T-helper 17 cell (primary cell): ENCODE measurements at places on chromosomes 3 and 15.

GRCh38 chr3:53618524-53618906, 124.1 kb downstream of the CACNA1D start:
- DNase-seq: no peak

GRCh38 chr3:114370537-114371174, 76.8 kb downstream of the TIGIT start:
- DNase-seq: no peak

- no peak for DNase-seq
These were observed 30.8 kb upstream of the MAGEF1 start for GRCh38 chr3:184742676-184743135.

DNA sequence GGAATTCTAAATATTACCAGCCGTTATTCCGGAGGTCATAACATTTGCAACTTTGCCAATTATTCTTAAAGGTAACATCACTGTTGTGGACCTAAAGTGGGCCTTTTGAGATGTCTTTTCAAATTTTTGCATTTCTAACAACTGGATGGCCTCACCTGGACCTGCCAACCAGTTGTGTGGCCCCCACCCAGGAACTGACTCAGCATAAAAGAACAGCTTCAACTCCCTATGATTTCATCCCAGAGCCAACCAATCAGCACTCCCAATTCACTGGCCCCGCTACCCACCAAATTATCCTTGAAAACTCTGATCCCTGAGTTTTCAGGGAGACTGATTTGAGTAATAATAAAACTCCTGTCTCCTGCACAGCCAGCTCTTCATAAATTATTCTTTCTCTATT, 489.7 kb upstream of the LMCD1 start:
- DNase-seq: no peak

DNA sequence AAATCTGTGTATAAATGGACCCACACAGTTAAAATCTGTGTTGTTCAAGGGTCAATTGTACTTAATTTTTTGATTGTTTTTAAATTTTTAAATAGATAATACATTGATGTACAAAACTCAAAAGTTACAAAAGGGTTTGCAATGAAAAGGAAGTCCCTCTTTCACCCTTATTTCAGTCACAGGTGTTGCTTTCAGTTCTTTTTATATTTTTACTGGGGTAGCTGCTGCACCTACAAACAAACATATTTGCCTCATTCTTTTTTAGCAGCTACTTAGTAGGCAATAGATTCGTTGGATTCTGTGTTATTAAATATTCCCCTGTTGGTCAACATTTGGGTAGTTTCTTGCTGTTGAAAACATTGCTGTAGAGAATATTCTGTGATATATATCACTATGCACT, 44.4 kb downstream of the PIAS1 start:
- DNase-seq: no peak

GRCh38 chr3:105436687-105437086, 70.0 kb downstream of the ALCAM start:
- no peak for DNase-seq

DNA sequence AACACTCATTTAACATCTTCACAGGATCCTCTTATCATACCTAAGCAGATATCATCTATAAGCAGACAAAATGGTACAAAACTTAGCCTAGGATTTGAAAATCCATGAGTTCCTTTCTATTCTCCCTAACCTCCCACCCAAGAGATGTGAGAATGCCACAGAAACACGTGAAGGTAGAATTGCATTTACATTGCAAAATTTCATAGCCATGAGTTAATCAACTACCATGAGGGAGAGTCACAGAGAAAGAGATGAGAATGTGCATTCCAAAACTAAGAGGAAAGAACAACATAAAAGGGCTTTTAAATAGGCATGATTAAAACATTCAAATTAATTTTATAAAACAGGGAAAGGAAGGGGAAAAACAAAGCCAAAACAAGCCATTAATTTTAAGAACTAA, 806.2 kb downstream of the NTRK3 start:
- no peak for DNase-seq

DNA sequence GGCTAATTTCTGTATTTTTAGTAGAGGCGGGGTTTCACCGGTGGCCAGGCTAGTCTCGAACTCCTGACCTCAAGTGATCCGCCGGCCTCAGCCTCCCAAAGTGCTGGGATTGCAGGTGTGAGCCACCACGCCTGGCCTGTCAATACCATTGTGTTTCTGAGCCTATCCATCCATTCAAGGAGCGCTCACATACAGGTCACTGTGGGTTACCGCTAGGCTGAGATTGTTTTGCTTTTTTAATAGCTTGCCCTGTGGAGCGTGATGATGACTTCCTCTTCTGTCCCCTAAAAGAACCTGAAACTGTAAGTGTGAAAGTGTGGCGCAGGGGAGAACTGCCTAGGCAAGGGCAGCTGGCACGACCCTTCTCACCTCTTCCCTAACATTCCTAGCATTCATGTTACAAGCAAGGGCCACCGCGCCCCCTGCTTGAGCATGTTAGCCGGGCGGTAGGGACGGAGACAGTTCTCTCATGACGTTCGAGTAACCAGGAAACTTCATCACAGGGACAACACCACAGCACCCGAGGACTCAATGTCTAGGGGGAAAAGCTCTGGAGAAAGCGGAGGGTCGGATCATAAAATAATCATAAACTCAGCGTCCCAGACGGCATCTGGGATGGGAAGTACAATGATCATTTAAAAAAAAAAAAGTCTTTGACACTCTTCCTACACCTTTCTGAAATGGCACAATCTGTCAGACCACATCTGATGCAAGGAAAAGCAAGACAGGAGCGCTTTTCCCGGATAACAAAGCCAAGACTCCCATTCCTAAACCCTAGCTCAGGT, 790 bp downstream of the LAMP3 start:
- no peak for DNase-seq

DNA sequence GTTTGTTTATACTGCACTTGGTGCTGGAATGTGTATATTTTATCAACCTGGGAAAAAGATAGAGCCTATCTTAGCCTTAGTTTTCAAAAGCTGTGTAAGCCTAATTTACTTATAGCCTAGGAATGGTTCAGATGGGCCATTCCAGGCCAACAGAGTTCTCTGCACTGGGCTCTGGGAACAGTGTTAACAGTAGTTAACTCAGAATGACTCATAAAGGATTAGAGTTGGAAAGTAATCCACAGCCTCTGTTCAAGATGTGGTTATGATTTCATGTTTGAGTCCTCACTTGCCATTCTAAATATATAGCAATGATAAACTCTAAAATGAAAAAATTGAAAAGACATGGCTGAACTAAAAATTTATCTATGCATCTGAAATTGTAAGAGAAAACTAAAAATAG, 22.6 kb upstream of the PEX5L start:
- no peak for DNase-seq

DNA sequence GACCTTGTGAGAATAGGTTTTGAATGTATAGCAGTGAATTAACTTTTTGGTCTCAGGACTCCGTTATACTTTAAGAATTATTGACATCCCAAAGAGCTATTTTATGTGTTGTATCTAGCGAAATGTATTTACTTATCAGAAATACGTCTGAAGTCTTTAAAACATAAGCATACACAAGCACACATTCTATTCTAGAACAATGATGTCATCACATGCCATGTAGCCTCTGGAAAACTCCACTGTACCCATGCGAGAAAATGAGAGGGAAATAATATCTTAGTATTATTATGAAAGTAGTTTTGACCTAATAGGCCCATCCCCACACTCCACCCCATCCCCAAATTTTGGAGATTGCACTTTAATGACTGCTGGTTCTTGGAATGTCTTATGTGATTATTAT, 1.5 kb downstream of the POLR2M start:
- DNase-seq: no peak

DNA sequence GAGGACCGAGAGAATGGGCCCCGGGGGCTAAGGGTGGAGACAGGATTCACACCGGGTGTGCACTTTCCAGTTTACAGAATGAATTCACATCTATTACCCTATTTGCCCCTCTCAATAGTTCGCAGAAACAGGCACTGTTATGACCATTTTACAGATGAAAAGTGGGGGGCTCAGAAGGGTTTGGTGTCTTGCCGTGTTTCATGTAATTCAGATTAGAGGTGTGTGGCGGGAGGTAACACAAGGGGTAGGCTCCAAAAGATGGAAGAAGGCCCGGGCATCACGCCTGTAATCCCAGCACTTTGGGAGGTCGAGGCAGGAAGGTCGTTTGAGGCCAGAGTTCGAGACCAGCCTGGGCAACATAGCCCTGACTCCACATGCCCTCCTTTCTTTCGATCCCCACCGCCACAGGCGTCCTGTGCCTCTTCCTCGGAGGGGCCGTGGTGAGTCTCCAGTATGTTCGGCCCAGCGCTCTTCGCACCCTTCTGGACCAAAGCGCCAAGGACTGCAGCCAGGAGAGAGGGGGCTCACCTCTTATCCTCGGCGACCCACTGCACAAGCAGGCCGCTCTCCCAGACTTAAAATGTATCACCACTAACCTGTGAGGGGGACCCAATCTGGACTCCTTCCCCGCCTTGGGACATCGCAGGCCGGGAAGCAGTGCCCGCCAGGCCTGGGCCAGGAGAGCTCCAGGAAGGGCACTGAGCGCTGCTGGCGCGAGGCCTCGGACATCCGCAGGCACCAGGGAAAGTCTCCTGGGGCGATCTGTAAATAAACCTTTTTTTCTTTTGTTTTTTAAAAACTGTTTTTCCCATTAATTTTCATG, 3.4 kb downstream of the DUOXA2 start:
- no peak for DNase-seq

DNA sequence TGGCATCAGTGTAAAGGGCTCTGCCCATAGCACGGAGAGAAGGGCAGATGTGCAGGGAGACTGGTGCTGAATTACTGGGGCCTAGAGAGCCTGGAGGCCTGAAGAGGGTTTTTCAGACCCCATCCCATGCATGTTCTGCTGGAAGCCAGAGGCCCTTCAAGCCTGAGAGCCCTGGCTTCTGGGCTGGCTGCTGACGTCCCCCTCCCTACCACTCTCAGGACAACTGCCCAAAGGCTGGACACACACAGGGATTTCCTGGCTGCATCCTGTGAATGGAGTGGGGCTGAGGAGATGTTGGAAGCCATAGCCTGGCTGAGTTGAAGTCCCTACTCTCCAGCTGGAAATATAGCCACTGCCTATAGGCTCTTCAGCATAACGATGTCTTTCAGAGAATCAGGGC, 16.9 kb upstream of the DOCK3 start:
- DNase-seq: no peak

DNA sequence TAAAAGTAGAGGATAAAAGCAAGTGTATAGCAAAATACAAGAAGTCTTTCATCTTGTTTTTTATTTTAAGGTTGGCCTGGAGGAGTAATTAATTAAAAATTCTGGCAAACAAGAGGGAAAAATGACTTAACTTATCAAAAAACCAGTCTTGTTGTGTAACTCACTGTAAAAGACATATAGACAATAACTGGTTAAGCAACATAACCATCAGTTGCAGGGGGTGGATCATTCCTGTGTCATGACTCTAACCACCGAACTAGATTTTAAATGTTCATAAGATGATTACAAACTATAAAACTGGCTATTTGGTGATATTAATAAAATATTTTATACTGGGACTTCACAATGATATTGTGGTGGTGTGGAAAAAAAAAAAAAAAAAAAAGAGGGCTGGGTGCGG, 130.6 kb downstream of the STAG1 start:
- no peak for DNase-seq

- no peak for DNase-seq
These were observed 21.8 kb upstream of the ERICH6 start for GRCh38 chr3:150725548-150725947.

DNA sequence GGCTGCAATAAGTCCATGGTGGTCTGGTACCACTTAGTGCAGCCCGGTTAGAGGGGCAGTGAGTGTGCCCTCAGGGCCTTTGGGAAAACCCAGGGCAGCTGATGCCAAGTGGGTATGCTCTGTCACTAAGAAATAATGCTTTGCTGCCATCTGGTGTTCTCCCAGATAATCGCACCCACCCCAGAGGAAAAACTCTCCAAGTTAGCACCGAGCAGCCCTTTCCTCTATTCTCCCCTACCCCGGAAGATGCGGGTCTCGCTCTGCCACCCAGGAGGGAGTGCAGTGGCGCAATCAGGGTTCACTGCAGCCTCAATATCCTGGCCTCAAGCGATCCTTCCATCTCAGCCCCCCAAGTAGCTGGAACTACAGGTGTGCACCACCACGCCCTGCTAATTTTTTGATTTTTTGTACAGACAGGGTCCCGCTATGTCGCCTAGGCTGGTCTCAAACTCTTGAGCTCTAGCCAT, 21.3 kb upstream of the DAPK2 start:
- DNase-seq: peak; percentile 58
